Urinary bladder (tissue), 4 donors: ENCODE measurements at places on chromosomes 11 and 22.

DNA sequence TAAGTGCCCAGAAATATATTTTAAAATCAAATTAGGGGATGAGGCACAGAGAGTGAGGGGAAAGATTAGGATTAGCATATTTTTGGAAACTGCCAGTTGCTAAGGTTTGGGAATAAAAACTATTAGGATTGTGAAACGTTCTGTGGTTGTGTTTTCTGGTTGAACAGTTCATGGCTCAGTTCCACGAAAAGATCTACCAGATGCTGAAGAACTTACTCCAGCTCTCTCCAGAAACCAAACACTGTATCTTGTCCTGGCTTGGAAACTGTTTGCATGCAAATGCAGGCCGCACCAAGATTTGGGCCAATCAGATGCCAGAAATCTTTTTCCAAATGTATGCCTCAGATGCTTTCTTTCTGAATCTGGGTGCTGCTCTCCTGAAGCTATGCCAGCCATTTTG, 15.3 kb downstream of the UBE4A start:
- no peak for DNase-seq

- DNase-seq = no peak
Observed at GRCh38 chr22:30611197-30611596, 4.2 kb downstream of the TCN2 start.

GRCh38 chr22:23113067-23113846, 28.5 kb downstream of the RSPH14 start:
- no peak for DNase-seq

DNA sequence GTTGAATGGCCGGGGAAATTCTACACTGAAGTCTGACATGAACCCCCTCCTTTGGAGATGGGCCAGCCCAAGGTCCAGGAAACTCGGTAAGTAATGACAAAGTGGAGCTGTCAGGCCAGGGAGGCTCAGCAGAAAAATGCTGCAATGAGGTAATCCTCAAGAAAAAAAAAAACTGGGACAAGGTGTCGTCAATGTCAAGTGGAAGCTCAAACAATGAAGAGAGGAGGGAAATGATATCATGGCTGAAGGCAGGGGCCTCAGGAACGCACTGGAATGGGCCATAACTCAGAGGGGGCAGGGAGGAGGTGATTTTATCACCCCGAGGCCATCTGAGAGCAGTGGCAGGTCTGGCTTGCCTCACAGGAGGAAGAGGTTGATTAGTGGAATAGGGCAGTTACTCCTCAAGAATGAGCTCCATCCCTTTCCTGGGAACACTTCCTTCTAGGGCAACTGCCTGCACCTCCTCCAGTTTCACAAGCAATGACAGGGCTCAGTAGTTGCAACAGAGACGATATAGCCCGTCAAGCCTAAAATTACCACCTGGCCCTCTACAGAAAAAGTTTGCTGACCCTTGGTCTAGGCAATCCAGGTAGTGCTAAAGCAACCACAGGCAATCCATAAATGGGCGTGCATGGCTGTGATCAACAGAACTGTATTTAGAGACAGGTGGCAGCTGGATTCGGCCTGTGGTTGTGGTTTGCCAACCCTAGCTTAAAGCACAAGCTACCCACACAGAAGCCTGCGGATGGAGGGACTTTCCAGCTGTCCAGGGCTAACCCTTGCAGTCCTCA, 65.2 kb downstream of the FBXO7 start:
- DNase-seq = no peak

DNA sequence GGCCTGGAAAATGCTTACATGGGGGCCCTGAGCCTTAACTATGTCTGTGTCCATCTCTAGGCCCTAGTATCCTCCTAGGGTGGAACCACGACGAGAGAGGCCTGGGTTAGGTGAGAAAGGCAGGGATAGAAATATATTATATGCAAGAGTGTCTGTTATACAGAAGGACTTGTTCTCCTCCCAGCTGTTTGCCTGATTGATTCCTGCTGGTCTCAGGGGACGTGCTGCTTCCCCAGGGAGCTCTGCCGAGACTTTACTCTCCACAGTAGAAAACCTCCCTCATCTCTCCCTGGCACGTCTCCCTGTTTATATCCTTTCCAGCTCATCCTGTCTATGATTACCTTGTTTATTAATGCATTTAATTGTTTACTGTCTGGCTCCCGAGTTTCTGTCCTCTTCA, 132.6 kb downstream of the MIAT start:
- no peak for DNase-seq

GRCh38 chr11:35346472-35347156, 72.7 kb downstream of the SLC1A2 start:
- no peak for DNase-seq
